ENCODE measurements at places on chromosomes 16 and 17. TPM values are rescaled to one million over a fixed set of nuclear protein-coding genes. Genes with fewer than 3 reads are reported as not detected.

DNA sequence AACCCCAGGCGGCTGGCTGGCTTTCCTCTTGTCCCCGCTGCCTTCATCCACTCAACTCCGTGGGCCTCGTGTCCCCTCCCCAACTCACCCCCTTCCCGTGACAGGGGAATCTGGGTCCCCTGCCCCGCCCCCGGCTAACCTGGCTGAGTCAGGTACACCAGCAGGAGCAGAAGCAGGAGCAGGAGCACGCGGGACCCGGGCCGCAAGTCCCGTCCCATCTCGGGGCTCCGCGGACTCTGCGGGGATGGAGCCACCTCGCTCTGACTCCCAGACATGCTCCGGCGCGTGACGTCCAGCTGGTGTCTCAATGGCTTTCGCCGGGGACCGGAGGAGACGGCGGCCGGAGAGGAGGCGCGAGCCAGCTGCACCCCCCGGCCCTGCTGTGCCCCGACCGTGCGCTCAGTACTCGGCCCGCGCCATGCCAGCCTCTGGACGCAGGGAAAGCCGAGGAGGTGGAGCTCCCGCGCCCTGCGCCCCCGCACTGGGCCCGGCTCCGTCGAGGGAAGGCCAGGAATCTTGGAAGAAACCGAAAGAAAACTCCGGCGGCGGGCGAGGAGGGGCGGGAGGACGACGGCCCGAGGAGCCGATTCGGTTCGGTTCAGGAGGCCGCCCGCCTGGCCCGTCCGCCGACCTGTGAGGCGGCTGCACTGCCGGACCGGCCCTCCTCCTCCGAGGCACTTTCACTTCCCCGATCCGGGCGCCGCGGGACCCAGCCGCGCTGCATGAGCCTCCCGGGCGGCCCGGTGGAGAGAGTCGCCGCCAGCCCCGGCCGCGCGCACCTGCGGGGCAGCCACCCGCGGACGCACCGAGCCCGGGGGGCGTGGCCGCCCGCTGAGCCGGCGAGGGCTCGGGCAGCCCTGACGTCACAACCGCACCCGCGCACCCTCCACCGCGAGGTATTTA lies at the start of the genes CXCL16 and ZMYND15:
CXCL16 (minus strand) TSS at position 807 of the 903 bp plus-strand sequence; CDS start at position 218, 589 bp downstream.
ZMYND15 (plus strand) TSS at position 712 of the 903 bp plus-strand sequence. CDS start 716 bp downstream, outside the sequence.
- DNase-seq, result no peak

GRCh38 chr16:54986409-54986808 lies 55.7 kb downstream of the IRX5 start:
- DNase-seq, result no peak

DNA sequence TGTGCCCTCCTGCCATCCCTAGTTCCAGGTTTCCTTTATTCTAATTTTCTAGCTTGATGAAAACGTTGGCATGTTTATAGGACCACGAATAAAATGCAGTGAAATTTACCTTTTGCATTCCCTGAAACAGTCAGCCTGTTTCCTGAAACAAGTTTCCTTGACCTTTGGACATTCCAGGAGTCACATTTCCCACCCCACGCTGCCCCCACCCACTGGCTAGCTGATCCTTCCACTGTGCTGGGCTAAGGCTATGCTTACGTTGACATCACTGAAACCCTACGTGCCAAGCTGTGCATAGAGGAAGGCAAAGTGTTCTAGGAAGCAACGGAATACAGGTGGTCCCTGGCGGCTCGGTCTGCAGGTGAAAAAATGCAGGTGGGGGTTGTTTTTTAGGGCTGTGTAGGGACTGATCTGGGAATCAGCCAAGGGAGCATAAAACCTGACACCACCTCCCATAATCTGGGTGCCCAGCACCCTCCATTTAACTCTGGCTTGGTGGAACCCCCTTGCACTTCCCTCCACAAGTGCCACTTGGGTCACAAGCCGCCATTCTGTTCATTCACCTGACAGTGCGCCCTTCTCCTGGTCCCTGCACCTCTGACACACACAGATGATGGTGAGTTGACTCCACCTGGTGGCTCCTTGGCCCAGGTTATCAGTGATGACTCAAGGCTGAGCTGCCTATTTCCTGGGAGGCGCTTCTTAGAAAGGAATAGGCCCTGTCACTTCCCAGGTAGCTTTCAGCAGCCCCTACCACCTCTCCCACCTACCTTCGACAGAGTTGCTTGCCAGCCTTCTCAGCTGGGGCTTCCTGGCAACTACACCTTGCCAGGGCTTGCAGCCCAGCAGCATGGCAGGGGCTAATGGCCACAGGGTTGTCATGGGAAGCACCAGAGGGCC lies 83.7 kb downstream of the N4BP1 start:
- DNase-seq, result no peak

- no peak for DNase-seq
Measured at GRCh38 chr16:29696881-29697331, 17.9 kb downstream of the QPRT start.

GRCh38 chr16:69397821-69398521 lies 12.2 kb upstream of the TERF2 start:
- DNase-seq, result no peak

DNA sequence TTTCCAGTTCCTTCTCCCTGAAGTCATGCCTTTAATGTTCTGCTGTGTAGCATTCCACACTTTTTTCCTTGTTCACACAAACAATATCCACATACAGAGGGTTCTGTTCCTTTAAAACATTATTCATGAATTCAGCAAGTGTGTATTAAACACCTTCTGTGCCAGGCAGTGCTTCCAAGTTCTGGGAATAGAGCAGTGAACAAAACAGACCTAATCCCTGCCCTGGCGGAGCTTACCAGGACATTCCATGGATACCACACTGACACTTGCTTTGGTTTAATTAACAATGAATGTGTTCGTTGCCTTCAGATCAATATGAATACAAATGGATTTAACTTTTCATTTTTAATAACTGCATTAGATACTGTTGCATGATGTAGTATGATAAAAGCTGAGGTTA lies 57.9 kb upstream of the CLEC19A start:
- no peak for DNase-seq

The SENP3 gene
- polyA plus RNA-seq, result 60.8 TPM

- DNase-seq, result no peak
Measured at GRCh38 chr17:18344021-18344420, 19.3 kb downstream of the SHMT1 start.

The CENPT gene
- polyA plus RNA-seq, result 59.0 TPM

The HBA2 gene
- 1,204 TPM for polyA plus RNA-seq

The ATP1B2 gene
- 18.1 TPM for polyA plus RNA-seq

- DNase-seq, result no peak
Measured at GRCh38 chr16:30430428-30430970, 669 bp upstream of the DCTPP1 start.

The CD300C gene
- polyA plus RNA-seq, result 0.30 TPM

The VAT1 gene
- 133 TPM for polyA plus RNA-seq

The BAIAP3 gene
- polyA plus RNA-seq, result 6.2 TPM

- DNase-seq, result no peak
Measured at GRCh38 chr17:20896153-20896649, 146.6 kb downstream of the USP22 start.

- no peak for DNase-seq
Measured at GRCh38 chr17:12021623-12022140, 1.0 kb downstream of the MAP2K4 start.

The SOX8 gene
- polyA plus RNA-seq, result 2.7 TPM

GRCh38 chr17:5888811-5889210 lies 181.4 kb upstream of the WSCD1 start:
- no peak for DNase-seq

GRCh38 chr17:76121932-76122430 lies 18.4 kb upstream of the EXOC7 start:
- DNase-seq, result no peak

GRCh38 chr16:88560714-88561484 lies 9.3 kb upstream of the ZC3H18 start:
- DNase-seq, result no peak

DNA sequence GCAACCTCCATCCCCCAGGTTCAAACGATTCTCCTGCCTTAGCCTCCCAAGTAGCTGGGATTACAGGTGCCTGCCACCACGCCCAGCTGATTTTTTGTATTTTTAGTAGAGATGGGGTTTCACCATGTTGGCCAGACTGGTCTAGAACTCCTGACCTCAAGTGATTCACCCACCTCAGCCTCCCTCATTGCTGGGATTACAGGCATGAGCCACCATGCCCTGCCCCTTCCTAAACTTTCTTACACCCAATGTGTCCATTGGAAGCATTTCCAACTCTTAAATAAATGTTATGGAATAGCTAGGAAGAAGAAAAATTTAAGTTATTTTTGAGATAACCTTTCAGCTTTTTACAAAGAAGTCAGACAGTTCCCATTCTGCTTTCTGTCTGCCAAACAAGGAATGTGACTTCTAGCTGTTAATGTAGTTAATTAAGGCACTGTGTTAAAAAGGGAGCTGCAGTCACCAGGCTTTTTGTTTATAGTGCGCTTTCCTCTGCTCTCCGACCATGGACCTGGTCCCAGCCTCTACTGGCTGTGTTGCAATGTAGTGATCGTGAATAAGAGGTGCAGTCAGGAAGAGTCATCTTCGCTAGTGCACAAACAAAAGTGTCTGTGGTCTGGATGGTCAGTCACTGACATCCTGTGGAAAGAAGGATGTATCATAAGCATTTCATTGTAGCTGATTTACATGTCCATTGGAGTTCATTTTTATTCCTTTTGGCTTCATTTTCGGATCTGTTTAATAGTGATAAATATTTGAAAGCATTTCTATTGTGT lies 39.7 kb downstream of the USP10 start:
- DNase-seq, result no peak

- no peak for DNase-seq
Measured at GRCh38 chr16:19175492-19176262, 7.6 kb downstream of the SYT17 start.

The MYH8 gene
- polyA plus RNA-seq, result 0.64 TPM

- DNase-seq, result no peak
Measured at GRCh38 chr17:79533116-79533515, 77.7 kb downstream of the RBFOX3 start.

- DNase-seq, result no peak
Measured at GRCh38 chr16:5619304-5619703, 521.7 kb upstream of the EEF2KMT start.

GRCh38 chr17:28326114-28326513 lies 7.1 kb downstream of the TMEM97 start:
- DNase-seq, result no peak

DNA sequence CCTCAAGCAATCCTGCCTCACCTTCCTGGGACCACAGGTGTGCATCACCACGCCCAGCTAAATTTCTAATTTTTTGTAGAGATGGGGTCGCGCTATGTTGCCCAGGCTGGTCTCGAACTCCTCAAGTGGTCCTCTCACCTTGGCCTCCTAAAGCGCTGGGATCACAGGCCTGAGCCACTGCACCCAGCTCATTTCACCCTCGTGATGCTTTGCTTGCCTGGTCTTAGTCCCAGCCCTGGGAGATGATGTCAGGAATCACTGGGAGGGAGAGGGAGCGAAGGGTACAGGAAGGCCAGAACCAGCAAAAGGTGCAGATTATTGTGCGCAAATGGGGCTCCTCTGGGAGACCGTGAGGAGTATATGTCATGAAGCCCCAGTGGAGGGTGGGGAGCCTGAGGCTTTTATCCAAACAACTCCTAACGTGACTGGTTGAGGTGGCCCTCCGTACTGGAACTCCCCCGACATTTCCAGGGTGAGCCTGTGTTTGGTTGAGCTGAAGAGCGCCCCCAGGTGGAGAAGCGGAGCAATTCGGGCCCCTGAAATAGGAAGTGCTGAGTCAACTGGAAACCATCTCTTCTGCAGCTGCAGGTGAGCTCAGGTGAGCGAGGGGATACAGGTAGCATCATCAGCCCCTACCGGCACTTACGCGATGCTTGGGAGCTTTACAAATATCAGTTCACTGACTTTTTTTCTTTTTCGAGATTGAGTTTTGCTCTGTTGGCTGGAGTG lies 41.2 kb upstream of the HAPSTR1 start:
- DNase-seq, result no peak

The UMOD gene
- 114 TPM for polyA plus RNA-seq

GRCh38 chr17:50517011-50517410 lies 8.8 kb downstream of the MYCBPAP start:
- no peak for DNase-seq

The SERPINF2 gene
- polyA plus RNA-seq, result 79.0 TPM

DNA sequence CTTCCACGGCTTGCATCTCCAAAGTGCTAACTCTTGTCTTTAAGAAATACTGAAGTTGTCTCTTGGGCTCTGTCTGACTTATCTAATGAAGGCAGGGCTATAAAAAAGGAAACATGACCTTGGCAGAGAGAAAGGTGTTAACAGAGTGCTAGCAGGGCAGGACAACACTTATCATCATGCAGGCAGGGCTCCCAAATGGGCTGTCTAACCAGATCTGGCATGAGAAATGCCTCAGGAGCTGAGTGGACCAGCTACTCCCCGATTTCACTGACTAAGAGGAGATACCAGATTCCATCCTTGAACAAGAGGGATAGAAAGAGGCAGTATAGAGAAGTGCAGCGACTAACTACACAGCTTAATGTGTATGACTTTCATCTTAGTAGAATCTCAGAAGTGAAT lies 32.6 kb downstream of the PMP22 start:
- DNase-seq, result no peak

The METTL23 gene
- polyA plus RNA-seq, result 41.4 TPM

The MPP3 gene
- 6.2 TPM for polyA plus RNA-seq

DNA sequence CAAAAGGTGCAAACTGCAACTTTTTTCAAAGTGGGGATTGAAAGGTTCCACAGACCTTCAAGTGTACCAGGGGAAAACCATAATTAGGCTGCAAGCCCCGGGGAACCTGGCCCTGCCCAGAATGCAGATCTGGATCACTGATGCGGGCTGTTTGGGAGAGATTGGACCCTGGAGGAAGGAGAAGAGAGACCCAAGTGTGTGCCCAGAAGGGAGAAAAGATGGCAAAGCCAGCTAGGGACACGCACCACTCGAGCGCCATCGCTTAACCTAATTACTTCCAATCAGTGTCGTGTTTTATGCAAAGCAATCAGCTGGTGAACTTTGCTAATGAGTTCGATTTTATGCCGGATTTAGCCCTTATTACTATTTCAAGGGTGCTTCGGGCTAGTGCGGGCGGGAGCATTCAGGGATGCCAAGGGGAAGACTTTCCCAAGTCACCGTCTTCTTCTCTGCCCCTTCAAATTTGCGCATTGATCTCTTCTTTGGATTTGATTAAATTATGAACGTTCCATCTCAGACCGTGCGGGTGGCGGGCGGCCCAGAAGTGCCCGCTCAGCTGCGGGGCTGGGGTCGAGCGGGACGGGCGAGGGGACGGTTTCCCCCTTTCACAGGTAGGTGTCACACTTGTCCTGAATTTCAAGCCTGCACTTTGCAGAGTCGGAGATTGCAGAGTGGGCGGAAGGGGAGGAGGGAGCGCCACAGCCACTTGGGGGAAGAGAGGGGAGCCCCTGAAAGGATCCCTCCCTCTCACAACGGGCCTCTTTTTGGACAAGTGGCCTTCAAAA lies 4.0 kb downstream of the IRX5 start:
- DNase-seq, result no peak

The NPIPA7 gene
- polyA plus RNA-seq, result 28.9 TPM

- no peak for DNase-seq
Measured at GRCh38 chr17:57924677-57925076, 30.5 kb downstream of the CUEDC1 start.

The APOH gene
- polyA plus RNA-seq, result not detected

- no peak for DNase-seq
Measured at GRCh38 chr16:88747588-88748301, 37.3 kb downstream of the PIEZO1 start.

The TBX6 gene
- 1.5 TPM for polyA plus RNA-seq

DNA sequence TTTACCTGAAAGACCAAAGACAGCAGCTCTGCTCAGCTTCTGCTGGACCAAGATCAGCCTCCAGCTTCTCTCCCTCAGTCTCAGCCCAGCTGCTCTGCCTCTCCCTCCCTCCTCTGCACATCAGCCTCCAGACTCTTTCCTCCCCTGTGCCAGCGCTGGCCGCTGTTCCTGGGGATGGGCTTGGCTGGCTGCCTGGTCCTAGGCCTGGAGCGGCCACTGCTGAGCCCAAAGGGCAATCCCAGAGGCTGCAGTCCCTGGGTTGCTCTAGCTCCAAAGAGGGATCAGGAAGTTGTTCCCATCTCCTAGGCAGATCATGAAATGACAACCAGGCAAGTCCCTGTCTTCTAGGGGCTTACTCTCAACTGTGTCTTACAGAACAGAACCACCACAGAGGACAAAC lies 31.3 kb downstream of the DCUN1D3 start:
- no peak for DNase-seq
